Left lung (tissue), 14 donors: ENCODE measurements at places on chromosomes 12 and 14. TPM values are rescaled to one million over a fixed set of nuclear protein-coding genes. Genes with fewer than 3 reads are reported as not detected.

The GLS2 gene
- total RNA-seq, result 5.9 TPM

The DIO2 gene
- total RNA-seq, result 2.2 TPM

- peaks cover 21% of the 10 kb centered on the region for H3K27me3 ChIP-seq
- H3K4me3 ChIP-seq, result no peak overlapping the region
- H3K4me1 ChIP-seq, result peaks cover 10% of the 10 kb centered on the region
- DNase-seq, result no peak
Observed at GRCh38 chr14:69877492-69877891, 1.7 kb upstream of the SMOC1 start.

DNA sequence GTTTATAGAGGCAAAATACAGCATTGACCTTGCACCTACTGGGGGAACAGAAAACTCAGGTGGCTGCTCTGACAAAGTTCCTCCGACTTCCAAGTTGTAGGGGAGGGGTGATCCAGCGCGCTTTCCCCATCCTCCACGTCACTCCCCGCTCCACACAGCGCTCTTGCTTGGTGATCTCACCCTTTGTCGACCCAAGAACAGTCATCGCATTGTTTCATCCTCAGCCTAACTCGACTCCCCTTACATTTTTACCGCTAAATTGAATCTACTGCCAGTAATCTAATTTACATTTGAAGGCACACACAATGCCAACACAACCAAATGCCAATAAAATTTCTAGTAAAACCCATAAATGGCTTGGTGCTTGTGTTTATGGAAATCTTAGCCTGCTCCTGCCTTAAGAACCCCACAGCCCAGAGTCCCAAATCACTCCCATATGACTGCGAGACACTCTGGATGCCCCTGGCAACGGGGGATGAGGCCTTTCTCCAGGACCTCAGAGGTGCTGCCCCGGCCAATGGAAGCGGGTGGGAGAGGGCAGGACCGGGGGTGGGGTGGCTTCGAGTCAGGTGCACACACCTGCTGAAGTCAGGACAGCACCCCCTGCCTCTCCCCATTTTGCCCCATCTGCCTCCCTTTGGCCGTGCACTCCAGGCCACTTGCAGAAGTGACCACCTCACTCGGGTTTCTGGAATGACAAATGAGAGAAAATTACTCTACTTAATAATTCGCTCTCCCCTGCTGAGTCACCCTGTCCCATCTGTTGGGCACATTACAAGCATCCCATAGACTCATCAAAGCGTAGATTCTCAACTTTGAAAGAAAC is 98.2 kb upstream of the GSC start:
- H3K4me1 ChIP-seq, result no peaks in the 10 kb centered on the region
- no peak for DNase-seq
- no peak overlapping the region for H3K4me3 ChIP-seq
- H3K27ac ChIP-seq, result no peak overlapping the region
- H3K27me3 ChIP-seq, result peaks cover 9% of the 10 kb centered on the region

DNA sequence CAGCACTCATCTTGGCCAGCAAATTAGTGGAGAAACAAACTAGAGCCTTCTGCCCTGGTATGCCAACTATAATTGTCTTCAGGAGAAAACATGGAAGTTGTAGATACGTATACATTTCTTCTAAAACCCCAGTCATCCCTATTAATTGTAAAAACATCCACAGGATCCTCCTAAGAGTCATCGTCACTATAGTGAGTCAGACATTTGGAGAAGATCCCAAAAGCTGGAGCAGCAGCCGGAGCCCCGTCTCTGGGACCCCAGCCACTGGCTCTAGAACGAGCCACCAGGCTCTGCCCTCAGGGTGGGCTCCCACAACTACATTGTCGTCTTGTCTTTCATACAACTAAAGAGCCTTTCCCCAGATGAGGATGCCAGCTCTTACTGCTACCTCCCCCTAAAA is 15.5 kb downstream of the PRKAB1 start:
- no peak overlapping the region for H3K27ac ChIP-seq
- no peak overlapping the region for H3K4me3 ChIP-seq
- peaks cover 51% of the 10 kb centered on the region for H3K36me3 ChIP-seq
- DNase-seq, result no peak

DNA sequence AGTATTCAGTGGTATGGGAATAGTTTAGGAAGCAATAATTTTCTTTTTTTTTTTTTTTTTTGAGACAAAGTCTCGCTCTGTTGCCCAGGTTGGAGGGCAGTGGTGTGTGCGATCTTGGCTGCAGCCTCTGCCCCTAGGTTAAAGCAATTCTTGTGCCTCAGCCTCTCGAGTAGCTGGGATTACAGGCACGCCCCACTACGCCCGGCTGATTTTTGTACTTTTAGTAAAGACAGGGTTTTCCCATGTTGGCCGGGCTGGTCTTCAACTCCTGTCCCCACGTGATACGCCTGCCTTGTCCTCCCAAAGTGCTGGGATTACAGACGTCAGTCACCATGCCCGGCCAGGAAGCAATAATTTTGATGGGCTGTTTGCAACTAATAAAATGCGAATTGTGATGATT is 62.1 kb downstream of the ATG14 start:
- H3K4me3 ChIP-seq, result no peak overlapping the region
- no peaks in the 10 kb centered on the region for H3K4me1 ChIP-seq
- H3K36me3 ChIP-seq, result no peaks in the 10 kb centered on the region
- H3K27ac ChIP-seq, result no peak overlapping the region

DNA sequence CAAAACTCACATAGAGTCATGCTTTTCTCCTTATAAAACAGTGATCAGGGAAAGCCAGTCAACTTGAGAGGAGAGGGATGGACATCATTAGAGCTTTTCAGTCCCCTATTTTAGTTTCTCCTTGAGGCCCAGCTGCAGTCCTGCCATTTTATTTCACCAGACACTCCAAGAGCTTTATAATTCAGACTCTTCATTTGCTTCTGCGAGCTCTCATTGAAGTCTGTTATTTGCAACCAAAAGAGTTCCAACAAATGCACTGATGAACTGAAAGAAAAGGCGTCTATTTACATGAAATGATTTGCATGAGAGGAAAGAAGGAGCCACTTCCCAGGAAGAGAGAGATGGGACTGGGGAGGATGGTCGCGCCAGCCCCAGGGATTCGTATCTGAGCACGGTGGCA is 86.8 kb downstream of the NDUFA12 start:
- no peak overlapping the region for H3K27ac ChIP-seq
- no peaks in the 10 kb centered on the region for H3K27me3 ChIP-seq

- no peak overlapping the region for H3K4me3 ChIP-seq
- peak overlapping the region; percentile 15 for H3K27ac ChIP-seq
- no peak for DNase-seq
Observed at GRCh38 chr12:14283489-14284144, 81.9 kb upstream of the ATF7IP start.

DNA sequence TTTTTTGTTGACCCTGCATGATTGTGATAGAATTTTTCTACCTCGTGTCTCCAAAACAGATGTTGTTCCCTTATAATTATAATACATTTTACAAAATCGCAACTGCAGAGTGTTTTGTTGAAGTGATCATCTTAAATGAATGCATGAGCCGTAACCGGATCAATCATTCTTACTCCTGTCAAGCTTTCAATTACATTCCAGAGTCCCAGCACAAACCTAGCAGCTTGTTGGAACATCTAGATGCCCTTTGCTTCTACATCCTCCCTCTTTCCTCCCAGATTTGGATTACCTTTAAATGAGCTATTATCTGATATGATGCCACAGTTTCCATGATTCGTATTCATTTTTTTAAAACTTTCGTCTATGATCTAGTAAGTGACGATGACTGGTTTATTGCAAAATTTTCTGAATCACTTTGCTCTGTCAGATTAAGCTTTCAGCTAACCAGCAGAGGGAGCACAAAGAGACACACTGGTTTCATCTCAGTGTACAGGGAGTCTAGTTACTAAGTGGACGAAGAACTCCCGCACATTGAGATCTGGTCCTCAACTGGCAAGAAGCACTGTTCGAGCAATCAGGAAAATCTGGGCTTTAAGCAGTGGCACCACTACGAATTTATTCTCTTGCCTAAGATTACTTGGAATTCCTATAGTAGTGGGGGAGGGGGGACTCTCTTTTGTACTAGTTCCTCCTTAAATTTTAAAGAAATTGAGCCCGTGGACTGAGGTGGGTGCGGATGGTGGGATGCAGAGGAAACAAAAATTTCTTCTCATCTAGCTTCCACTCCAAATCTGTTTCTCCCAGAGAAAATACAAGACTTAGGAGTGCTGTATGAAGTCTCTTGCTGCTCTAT is 40.9 kb downstream of the TSHR start:
- peak; percentile 17 for DNase-seq
- no peak overlapping the region for H3K27ac ChIP-seq
- no peak overlapping the region for H3K4me3 ChIP-seq
- no peaks in the 10 kb centered on the region for H3K27me3 ChIP-seq

DNA sequence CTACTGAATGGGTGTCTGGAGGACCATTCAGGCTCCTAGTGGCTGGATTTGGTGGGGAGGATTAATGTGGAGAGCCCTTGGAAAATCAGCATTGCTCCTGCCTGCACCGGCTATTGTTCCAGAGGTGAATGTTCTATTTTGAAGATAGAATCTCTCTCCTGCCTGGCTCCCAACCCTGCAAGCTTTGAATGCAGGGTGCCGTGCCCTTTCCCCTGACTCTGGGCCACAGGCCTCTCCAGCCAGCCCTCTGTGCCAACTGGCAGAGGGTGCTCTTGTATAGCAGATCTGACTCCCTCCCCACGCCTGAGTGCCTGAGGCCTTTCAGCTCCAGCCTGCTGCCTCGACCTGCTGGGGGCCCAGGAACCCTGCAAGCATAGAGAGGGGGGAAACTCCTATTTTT is 106.8 kb downstream of the TMEM260 start:
- no peak for DNase-seq
- H3K4me3 ChIP-seq, result no peak overlapping the region
- no peaks in the 10 kb centered on the region for H3K27me3 ChIP-seq
- H3K36me3 ChIP-seq, result no peaks in the 10 kb centered on the region

- H3K27ac ChIP-seq, result no peak overlapping the region
- H3K27me3 ChIP-seq, result no peaks in the 10 kb centered on the region
- no peaks in the 10 kb centered on the region for H3K4me1 ChIP-seq
- no peak for DNase-seq
- H3K36me3 ChIP-seq, result no peaks in the 10 kb centered on the region
- no peak overlapping the region for H3K4me3 ChIP-seq
Observed at GRCh38 chr12:71282020-71282419, 124.2 kb upstream of the TSPAN8 start.

GRCh38 chr14:90301668-90302090 is 30.1 kb downstream of the NRDE2 start:
- H3K4me1 ChIP-seq, result peaks cover 36% of the 10 kb centered on the region
- DNase-seq, result no peak
- peak overlapping the region; percentile 79 for H3K27ac ChIP-seq
- no peaks in the 10 kb centered on the region for H3K36me3 ChIP-seq
- no peak overlapping the region for H3K4me3 ChIP-seq

- no peaks in the 10 kb centered on the region for H3K4me1 ChIP-seq
- H3K4me3 ChIP-seq, result no peak overlapping the region
- DNase-seq, result no peak
- H3K36me3 ChIP-seq, result no peaks in the 10 kb centered on the region
- no peak overlapping the region for H3K27ac ChIP-seq
Observed at GRCh38 chr14:64604001-64604400, 54.2 kb downstream of the PPP1R36 start.

DNA sequence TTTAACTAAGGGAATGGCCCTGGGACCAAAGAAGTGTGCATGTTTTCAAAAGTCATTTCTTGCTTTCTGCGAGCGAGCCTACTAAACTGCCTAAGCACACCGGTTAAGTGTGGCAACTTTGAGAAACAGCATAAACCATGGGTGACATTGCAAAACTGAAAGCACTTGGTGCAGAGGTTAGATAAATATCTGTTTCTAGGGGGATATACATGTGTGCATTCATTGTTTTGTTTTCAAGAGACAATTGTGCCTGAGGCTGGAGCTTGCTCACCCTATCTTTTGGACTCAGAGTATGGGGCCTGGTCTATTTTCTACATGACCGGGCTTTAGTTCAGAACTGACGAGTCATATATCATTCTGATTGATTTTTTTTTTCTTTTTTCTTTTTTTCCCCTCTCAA is 923.4 kb downstream of the NRXN3 start:
- H3K36me3 ChIP-seq, result no peaks in the 10 kb centered on the region
- H3K4me3 ChIP-seq, result no peak overlapping the region
- no peaks in the 10 kb centered on the region for H3K4me1 ChIP-seq

DNA sequence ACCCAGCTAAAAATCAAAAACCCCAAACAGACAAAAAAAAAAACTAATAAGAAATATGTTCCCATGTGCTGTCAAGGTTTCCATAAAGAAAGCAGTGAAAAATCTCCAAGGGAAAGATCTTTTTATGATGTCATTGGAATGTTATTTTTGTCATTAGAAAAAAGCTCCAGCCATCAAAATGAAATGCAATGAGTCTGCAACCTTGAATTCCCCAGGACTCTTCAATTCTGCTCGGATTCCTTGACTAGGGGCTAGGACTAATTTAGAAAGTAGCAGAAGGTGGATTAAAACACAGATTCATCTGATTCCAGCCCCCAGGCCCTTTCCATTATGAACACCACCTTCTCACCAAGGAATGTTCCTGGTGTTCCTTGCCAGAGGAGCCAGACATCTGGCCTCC is 6.0 kb upstream of the PCNX1 start:
- H3K36me3 ChIP-seq, result no peaks in the 10 kb centered on the region
- H3K27me3 ChIP-seq, result no peaks in the 10 kb centered on the region
- peaks cover 22% of the 10 kb centered on the region for H3K4me1 ChIP-seq
- no peak for DNase-seq
- H3K27ac ChIP-seq, result no peak overlapping the region

DNA sequence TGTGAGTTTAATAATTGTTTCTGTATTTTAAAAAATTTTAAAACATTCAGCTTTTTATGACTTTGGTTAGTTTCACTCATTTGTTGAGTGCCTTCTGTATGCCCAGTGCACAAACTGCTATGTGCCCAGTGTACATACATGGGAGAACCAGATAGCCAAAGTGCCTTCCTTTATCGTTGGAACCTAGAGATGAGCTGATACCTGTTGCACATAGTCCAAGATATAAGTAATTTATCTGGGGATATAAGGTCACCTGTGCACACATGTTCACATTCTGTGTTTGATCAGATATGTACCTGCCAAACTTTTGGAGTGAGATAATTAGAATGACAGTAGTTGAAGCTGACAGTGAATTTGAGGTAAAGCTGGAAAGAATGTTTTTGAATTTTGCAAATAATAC is 37.9 kb downstream of the RAB21 start:
- H3K27ac ChIP-seq, result no peak overlapping the region
- no peaks in the 10 kb centered on the region for H3K36me3 ChIP-seq

DNA sequence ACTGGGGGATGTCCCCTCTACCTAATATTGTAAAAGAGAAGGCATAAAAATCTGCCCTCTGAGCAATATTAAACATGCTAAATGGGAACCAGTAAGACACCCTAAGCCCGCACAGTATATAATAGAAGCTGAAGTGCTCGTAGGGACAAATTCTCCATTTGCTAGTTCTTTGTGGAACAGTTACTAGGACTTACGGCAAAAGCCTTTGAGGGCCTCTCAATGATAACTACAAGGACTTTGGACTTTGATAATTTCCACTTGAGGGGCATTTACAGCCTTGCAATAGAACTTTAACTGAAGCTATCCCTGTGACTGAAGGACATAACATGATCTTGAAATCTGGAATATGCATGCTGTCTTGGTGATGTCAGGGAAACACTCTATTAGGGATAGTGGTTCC is 111.5 kb upstream of the IFNG-AS1 start:
- H3K4me3 ChIP-seq, result no peak overlapping the region
- H3K4me1 ChIP-seq, result no peaks in the 10 kb centered on the region
- DNase-seq, result no peak
- H3K36me3 ChIP-seq, result no peaks in the 10 kb centered on the region
- H3K27me3 ChIP-seq, result no peaks in the 10 kb centered on the region
